Esophagus muscularis mucosa (tissue), 4 donors: ENCODE measurements at places on chromosomes 5 and 9.

- no peak for DNase-seq
Observed at GRCh38 chr9:70450738-70451137, 36.3 kb upstream of the KLF9 start.

DNA sequence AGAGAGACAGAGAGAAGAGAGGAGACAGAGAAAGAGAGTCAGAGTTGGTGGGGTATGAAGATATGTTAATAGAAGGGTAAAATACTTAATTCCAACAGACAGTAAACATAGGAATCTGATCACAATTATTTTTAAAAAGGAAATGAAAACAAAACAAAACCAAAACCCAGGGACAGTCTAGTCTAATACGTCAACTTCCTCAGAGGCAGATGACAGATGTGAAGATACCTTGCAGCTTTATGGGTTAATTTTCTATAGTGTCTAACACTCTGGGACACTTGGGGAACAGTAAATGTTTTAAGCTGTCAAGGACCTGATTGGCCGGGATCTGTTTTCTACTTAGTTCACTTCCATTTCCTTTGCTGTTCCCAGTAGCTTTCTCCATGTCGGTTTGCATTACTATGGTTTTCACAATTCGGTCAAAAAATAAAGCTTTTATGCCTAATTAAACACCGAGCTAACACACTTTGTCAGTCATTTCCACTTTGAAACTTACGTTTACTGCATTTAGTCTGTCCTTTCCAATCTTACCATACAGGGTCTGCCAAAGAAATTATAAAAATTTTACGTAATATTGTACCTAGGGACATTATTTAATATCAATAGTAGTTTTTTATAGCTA, 216.5 kb downstream of the MCTP1 start:
- DNase-seq, result no peak

GRCh38 chr5:169801324-169801777, 164.3 kb downstream of the DOCK2 start:
- peak; percentile 57 for DNase-seq

DNA sequence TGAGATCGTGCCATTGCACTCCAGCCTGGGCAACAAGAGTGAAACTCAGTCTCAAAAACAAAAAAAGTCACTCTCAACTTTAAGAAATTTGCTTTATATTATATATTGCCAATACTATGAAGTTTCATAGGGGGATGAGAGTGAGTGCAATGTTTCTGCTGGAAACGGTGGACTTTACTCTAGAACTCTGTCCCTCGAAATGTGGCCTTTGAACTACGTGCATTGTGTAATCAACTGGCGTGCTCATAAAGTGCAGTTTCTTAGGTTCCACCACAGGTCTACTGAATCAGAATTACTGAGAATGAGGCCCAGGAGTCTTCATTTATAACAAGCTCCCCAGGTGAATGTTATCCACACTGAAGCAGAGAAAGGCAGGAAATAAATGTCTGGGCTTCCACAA, 24.1 kb downstream of the OR2K2 start:
- no peak for DNase-seq

DNA sequence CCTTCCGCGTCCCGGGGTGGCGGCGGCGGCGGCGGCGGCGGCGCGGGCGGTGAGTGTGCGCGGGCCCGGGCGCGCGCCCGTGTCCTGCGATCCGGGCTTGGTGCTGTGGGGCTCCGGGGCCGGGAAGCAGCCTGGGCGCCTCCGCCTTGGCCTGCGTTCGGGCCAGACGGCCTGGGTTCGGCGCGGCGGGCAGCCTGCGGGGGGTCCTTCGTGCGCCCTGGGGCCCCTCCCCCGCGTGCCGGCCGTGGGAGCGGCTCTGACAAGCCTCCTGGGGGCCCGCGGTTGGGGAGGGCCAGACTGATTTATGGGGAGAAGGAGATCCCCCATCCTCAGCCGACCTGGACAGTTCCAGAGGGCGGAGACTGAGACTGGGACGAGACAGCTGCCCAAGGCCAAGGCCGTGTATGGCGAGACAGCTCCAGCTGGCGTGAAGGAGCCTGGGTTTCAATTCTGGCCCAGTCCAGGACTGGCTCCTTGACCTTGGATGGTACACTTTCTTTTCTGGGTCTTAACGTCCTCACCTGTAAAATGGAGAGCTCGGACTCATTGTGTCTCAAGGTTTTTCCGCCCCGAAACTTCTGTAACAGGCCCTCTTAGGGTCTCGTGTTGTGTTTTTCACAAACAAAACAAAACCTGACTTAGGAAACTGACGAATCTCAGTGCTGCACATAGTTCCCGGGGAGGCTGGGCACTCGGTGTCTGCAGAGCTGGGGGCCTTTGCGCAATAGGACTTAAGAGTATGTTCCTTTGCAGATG, 603 bp downstream of the TMEM268 start:
- DNase-seq, result no peak

DNA sequence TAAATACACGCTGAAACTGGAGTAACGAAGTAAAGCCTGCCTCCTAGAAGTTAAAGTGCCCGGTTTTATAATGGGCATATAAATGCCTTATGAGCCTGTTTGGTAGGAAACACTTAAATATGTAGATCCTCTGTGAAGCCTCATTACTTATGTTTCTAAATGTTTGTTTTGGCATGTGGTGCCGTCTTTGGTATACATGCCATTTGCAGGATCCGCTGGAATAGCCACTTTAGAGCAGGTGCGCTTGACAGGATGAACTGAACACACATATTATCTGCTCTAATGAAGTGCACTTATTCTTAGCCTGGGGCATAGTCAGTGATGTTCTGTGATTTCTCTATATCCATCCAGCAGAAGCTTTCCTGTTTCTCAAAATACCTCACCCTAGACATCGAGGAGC, 778.1 kb upstream of the WWC1 start:
- DNase-seq, result no peak

DNA sequence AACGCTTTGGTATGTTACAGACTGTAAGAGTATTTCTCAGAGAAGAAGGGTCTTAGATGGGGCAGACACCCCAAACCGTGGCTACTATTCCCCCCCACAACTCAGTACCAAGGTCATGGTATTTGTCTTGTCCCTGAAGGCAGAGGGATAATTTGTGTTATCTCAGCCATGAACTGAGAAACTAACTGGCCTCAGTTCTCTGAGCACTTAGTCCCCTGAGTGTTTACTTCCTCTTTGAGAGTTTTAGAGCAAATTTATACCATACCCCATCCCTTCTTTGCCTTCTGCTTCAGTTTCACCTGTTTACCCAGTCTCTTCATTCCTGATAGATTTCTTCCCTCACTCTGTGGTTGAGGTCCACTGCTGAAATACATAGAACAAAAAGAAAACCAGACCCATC, 183.9 kb downstream of the LRRC70 start:
- no peak for DNase-seq

GRCh38 chr9:90787771-90788460, 13.7 kb upstream of the SYK start:
- DNase-seq, result no peak

DNA sequence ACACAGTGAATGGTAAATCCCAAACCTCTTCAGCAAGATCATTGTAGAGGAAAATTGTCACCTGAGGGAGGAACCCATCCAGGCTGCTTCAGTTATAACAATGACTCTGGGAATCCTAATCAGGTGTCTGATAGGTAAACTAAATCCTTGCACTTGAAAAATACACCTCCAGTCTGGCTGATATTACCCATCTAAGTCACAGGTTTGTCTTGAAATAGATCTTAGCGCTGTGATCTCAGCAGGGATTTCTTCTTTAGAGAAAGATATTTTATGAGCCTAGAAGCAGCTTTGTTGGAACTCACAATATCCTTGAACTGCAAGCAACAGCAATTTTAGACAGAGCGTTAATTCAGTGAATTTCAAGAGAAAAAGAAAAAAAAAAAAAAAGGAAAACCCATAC, 149.7 kb downstream of the SGCD start:
- no peak for DNase-seq

- no peak for DNase-seq
Observed at GRCh38 chr9:112750764-112751055, 150 bp downstream of the SNX30 start.

DNA sequence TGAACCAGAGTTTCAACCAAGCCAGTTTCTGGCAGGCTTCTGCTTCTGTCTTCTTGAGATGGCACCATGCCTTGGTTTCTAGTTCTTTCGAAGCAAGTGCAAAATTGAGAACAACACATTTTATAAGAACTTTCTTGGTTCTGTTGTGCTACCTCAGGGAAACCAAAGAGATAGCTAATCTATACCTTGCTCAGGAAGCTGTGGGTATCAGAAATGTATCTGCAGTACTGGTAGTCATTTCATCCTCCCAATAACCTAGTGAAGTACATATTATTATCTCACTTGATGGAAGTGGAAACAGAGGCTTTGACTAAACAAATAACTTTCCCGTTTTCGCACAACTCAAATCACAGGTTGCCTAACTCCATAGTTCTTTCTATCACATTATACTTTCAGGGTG, 246.6 kb downstream of the ENC1 start:
- no peak for DNase-seq

DNA sequence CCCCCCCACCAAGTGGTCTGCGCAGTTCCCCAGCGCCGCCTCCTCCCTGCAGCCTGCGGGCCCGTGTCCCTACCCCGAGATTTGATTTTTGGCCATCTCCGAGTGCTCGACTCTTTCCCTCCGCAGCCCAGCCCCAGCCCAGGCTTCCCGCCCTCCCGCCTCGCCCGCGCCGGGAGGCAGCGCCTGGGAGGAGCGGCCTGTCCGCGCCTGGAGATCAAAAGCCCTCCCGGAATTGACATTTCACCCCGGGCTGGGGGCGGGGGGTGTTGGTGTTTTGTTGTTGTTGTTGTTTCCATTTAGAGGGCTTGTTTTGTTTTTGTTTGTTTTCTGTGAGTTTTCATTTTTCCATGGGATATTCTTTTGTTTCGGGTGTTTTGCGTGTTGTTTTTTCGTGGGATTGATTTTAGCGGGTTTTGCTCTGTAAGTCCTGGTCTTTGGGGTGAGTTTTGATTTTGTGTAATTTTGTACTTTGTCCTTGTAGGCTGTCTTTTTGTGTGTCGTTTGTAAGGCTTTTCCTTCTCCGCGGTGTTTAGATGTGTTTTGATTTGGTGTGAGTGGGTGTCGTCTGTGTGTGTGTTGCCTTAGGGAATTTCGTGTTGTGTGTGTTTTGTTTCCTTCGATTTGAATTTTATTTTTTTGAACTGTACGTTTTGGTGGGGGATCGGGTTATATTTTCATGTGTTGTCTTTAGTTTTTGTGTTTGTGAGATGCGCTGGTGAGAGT, 1.7 kb upstream of the PAX5 start:
- no peak for DNase-seq

GRCh38 chr5:176529741-176530141, 7.5 kb downstream of the RNF44 start:
- no peak for DNase-seq

GRCh38 chr9:126521089-126521488, 92.6 kb upstream of the LMX1B start:
- no peak for DNase-seq

DNA sequence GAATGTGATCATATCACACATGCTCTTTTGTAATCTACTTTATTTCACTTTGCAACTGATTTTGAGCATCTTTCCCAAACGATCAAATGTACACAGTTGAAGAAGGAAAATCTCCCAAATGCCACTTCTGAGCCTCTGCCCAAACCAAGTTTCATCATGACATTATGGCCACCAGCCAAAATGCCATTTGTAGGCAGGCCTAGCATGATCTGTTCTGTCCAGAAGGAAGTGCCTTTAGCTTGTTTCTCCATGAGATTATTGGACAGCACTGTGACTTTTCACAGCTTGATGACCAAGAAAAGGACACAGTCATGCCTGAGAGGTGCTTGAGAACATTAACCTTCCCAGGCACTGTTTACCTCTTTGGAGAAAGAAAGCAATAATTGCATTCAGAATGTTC, 73.2 kb upstream of the PIP5K1B start:
- DNase-seq, result no peak

DNA sequence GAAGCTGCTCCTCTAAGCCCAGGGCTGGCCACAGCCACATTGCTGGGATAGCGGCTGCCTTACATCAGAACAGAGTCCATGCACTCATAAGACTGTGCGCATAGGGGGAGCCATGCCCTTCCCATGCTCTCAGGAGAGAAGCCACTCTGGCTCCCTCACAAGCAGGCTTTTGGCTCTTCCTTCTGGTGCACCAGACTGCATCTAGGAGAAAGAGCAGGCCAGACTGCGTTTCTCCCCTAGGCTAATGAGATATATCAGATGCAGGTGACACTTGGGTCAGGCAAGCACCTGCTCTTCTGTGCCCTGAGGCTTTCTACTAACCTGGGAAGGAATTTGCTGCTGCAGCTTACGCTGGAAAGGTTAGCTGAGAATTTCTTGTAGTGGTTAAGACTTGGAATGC, 43.2 kb upstream of the BRINP1 start:
- no peak for DNase-seq

DNA sequence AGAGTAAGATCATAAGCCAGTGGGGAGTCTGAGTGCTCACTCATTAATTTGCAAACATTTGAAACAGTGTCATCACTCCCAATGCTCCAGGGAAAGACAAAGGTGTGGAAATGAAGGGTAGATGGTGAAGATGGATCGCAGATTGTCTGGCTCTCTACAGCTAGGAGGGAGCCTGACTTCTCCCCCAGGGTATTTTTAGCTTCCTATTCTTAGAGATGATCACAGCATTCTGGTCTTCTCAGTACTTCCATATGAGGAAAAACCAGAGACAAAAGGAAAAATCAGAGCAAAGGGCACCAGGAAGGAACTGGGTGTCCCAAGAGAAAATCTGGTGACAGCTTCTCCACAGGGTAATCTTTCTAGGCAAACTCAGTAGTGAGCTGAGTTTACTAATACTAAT, 401.9 kb upstream of the GRIA1 start:
- DNase-seq, result no peak

DNA sequence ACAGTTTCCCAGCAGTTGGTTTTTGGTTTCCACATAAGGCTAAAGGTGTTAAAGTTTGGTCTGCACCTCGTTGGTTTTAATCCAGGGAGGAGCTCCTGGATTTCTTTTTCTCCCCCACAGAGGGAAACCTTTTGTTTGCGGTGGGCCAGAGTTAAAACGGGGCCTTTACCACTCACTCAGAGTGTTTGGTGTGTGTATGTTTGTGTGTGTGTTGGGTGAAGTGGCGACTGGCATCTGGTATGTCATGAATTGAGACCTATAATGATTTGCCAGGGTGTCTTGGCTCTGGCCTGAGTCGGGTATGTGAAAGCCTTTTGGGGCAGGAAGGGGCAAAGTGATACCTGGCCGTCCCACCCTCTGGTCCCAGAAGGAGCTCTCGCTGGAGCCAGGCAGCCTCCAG, 30.9 kb downstream of the FAXDC2 start:
- no peak for DNase-seq

DNA sequence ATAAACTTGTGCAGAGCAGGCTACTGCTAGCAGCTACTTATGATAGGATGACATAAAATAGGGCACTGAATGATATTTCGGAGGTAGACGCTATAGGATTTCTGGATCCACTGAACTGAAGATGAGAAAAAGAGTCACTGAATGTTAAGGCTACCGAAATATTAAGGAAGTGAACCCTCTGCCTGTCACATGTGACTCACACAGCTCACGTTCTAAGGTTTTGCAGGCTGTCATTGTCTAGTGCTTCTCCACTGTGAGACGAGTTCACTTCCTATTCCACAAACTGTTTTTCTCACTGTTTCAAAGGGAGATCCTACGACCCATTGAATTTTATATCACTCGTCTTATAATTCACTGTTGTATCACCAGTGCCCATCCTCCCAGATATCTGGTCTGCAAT, 100.8 kb downstream of the CTNND2 start:
- no peak for DNase-seq
